Neural crest cell (in vitro differentiated cells): ENCODE measurements at places on chromosomes 16 and 17.

DNA sequence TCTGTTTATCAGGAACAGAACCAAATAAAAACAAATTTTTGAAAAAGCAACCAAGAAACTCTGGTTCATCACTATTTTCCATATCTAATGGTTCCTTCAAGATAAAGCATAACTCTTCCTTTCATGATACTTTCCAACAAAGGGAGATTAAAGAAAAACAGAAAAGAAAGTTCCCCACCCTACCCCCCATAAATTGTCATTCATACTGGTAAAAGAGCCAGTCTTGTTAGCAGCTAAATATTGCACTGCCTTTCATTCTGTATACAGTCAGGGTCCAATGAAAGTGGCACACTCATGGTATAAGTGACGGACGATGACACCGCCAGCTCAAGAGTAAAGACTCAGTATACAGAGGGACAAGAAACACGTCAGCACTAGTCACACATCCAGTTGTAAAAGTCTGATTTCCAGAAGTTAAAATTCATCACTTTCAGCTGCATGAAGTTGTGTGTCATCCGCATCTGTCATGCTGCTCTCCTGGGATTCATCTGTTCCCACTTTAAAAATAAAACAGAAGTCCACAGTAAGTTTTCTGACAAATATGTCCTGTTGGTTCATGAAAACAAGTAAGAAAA is 68.5 kb downstream of the CDC27 start:
- no peak for DNase-seq

GRCh38 chr16:9102379-9102778 is 10.9 kb downstream of the HAPSTR1 start:
- DNase-seq = no peak

- DNase-seq = no peak
These were observed 39.9 kb upstream of the ICAM2 start for GRCh38 chr17:64060331-64060730.

DNA sequence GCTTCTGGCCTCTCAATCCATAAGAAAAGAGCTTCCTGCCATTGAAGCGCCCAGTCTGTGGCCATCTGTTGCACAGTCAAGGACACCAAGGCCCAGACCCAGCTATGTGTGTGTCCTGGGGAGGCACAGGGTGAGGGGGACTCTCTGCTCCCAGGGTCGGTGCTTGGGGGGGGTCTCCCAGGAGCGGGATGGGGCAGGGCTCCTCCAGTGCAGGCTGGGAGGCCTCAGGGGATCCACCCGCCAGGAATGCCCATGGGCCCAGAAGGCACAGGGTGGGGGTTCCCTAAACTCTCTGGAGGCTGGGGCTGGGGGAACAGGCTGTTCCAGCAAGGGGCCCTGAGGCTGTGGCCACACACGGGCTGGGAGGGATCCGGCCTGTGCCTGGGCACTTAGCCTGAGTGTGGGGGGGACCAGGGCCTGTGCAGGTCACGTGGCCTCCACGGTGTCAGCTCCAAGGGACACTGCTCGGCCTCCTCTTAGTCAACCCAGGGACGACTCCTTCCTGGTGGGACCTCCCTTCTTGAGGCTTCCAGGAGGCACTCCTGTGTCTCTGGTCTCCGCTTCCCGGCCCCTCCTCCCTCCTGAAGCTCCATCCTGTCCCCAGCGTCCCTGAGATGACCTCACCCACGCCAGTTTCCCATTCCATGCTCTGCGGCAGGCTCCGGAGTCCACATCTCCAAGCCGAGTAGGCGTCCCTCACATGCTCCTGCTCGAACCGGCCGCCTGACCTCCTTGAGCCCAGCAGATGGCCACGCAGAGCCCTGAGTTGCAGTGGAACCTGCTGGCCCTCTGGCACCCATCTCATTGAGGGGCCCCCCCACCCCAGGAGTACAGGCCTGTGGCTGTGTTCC is 23.1 kb upstream of the BAHCC1 start:
- no peak for DNase-seq

DNA sequence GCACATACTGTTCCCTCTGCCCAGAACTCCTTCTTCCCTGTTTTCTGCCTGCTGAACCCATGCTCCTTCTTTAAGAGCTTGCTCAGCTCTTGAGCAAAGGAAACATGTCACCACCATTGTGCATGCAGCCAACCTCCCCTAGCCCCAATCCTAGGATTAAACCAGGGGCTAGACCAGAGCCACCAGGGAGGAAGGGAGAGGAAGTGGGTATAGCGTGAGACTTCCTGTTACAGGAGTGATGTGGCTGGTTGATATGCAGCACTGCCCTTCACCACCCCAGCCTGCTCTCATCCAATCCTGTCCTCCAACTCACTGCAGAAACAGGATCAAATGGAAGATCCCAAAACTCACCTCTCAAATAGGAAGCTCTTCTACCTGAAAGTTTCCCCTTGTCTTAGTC is 67.1 kb upstream of the CDH5 start:
- no peak for DNase-seq
